ENCODE measurements at places on chromosomes 11 and 22.

GRCh38 chr11:110761991-110762390 lies 49.8 kb upstream of the ARHGAP20 start:
- DNase-seq, result no peak

DNA sequence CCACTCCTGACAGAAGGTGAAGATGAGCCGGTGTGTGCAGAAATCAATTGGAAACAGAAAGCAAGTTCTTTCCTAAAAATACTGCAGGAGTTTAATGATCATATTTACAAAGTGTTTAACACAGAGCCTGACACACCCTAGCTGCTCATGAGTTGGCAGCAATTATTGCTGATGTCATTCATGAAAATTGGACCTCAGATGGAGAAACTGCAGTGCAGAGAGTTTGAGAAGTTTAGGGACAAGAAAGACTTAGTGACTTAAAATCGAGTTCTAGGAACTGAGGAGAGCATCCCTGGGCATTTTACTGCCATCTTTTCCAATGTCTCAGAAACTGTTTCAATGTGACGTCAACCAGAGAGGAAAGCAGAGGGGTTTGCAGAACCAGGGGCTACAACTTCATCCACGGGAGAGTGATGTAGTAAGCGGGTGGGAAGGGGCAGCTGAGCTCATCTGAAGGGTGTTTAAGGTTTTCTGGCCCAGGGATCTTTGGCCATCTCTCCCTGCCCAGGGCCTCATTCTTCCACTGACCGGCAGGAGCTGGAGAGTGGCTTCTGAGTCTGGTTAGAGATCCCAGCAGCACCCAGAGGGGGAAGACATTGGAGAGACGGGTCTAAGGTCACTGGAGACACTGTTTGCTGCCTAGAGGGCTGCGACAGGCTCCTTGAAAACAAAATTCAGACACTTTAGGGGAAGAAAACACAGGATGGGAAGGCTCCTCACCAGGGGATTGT lies 21.1 kb upstream of the IGLL5 start:
- no peak for DNase-seq

- DNase-seq, result no peak
Observed at GRCh38 chr22:44075670-44076069, 51.6 kb downstream of the PARVB start.

- no peak for DNase-seq
Observed at GRCh38 chr22:17237038-17237668, 17.9 kb upstream of the ADA2 start.

GRCh38 chr11:134554861-134555260 lies 142.8 kb upstream of the B3GAT1 start:
- DNase-seq, result no peak

DNA sequence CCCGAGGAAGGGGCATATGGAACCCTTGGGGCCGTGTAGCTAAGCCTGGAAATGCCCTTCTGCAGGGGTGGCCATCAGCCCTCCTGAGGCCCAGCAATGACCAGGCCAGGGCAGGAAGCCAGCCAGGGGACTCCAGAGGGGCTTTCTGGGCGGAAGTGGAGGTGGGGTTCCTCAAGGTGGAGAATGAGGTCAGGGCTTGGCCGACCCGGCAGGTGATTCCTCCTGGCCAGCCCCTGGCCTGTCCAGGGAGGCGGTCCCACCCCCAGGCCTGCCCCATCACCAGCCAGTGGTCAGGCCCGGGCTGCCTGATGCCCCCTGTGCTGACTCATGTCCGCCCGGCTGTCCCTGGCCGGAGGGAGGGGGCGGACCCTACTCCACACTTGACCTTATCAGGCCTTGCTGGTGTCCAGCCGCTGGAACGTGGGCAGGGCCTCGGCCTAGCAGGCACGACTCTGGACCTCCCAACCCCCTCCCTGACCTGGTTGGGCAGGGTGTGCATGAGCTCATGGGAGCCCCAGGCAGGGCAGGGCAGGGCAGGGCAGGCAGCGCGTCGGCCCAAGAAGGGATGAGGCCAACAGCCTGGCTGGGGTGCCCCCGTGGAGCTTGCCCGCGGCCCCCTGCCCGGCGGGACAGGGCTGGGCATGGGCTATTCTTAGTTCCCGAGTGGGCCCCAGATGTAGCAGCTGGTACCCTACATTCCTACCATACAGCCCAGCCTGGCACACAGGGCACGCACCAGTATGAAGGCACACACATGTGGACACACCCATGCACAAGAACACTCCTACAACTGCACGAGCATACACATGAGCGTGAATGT lies 35.9 kb downstream of the RPL3 start:
- no peak for DNase-seq

DNA sequence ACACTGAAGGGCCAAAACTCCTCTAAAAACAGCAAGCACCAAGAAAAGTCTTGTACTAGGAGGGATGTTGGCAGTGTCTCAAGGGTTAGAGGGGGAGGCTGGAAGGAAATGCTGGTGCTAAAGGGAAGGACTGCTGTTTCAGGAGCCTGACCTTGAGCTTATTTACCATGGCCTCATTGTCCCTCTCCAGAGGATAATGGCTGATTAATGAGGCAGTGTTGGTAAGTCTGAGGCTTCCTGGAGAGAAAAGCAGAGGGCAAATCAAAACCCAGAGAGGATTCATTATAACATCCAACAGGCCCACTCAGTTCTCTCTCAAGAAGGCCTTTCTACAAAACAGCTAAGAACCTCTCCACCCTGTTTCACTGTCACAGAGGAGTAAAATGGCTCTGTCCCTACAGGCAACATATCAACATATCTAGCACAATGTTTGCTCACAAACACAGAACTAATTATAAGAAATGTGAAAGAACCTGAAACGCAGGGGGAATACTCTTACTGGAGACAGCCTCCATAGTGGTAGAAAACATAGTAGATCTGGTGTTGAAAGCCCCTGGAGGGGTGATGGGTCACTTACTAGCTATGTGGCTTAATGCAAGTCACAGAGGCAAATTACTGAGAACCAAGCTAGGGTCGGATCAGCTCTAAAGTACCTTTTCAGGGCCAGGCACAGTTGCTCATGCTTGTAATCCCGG lies 31.4 kb downstream of the NUMA1 start:
- DNase-seq, result no peak

DNA sequence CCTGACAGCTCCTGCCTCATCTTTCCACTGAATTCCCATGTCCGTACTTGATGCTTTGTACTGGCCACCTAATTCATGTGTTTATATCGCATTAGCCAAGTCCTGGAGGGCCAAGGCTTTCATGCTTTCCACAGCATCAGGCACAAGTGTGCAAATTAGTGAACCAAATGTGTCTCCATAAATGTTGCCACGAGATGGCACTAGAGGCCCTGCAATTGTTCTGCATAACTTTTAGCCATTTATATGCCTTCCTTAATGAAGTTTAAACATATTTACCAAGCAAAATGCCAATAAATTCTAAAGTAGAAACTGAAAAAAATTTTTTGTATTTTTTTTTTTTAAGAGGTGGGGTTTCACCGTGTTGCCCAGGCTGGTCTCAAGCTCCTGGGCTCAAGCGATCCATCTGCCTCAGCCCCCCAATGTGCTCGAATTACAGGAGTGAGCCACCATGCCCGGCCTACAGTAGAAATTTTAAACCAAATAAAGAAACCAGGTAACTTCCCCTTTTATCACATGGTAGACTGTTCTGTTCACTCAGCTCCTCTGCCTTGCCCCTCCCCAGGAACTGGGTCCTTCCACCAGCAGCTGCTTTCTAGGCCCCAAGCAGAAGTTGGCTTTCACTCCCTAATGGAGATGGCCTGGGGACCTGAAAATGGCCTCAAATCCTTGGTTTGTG lies 20.8 kb upstream of the IL18BP start:
- peak; percentile 54 for DNase-seq

GRCh38 chr11:61037441-61038093 lies 64.7 kb upstream of the CD5 start:
- DNase-seq, result no peak

GRCh38 chr11:48172818-48173609 lies 43.6 kb upstream of the OR4B1 start:
- DNase-seq, result peak; percentile 53

- no peak for DNase-seq
Observed at GRCh38 chr22:48850658-48851287, 976.9 kb downstream of the BRD1 start.

DNA sequence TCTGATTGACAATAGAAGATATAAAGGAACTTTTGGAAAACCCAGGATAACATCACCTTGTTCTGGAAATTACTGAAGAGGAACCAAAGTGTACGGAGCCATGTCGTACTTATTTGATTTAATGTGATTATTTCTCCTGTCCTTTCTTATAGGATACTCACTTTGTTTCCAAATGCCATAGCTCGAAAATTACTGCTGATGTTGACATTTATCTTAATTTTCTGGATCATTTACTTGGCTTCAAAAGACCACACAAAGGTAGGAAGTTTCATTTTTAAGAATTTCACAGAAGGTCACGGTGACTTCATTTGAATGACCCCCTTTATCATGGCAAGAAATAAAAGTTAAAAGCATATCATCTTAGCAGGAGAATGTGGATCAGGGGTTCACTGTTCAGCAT lies 1.2 kb downstream of the NXPE2 start:
- DNase-seq, result no peak

GRCh38 chr22:26797910-26798309 lies 140.5 kb downstream of the MIAT start:
- DNase-seq, result no peak

DNA sequence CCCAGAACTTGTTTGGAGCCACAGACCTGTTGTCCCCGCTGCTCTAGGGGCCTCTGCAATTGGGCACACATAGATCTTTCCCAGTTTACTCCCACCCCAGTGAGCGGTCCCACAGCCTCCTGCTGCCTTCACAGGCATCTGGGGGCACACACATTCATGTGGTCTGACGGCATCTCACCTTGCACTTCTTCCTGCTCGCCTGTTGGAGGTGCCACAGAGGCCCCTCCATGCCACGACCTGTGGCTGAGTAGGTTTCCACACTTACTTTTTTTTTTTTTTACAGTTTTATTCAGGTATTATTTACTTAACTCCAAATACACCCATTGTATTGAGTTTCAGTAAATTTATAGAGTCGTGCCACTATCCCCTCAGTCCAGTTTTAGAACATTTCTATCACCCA lies 68.9 kb upstream of the SEPTIN5 start:
- no peak for DNase-seq

- no peak for DNase-seq
Observed at GRCh38 chr22:37526376-37526775, 7.2 kb upstream of the CARD10 start.

GRCh38 chr11:2076441-2076840 lies 62.7 kb downstream of the IGF2 start:
- no peak for DNase-seq

DNA sequence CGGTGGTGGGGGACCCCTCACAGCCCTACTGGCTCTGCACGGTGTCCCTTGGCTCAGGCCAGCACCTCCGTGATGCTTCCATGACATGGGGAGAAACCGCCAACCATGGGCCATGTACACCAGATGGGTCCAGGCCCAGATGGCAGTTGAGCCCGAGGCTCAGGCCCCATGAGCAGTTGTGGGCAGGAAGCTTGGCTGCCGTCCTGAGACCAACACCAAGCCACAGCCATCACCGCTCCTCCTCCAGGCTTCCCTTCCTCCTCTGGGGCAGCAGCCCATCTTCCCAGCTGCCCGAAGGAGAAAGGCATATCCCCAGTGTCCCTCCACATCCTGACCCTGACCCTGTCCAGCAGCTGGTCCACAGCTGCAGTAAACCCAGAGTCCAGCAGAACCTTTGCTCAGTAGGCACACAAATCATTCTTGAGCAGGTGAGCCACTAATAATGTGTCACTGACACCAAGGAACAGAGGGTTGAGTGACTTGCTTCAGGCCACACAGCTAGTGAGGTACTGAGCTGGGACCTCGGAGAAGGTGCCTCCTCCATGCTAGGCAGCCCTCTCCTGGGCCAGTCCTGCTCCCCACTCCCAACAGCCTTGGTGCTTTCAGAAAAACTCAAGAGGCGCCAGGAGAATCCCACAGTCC lies 204.9 kb downstream of the CTTN start:
- no peak for DNase-seq

DNA sequence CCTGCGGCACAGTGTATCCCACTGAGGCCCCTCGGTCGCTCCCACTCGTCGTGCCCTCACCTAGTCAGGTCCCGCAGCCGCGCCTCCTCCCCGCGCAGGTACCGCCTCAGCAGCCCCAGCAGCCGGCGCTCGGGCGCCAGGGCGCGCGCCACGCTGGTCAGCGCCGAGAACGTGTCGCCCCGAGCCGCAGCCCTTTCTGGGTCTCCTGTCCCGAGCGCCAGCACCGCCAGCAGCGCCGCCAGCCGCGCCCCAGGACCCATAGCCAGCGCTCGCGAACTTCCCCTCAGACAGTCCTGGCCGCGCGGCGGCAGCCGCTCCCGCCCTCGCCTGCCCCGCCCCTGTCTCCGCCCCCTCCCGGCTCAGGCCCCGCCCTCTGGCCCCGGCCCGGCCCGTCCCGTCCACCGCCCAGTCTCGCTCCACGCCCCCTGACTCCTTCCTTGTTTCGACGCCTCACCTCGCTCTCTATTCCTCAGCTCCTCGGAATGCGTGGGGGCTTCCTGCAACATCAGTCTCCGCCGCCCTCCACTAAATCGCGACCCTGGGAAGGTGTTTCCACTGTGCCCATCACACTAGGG lies at the start of gene P4HA3:
P4HA3 (minus strand) TSS at position 289 of the 575 bp plus-strand sequence; CDS start at position 260, 29 bp downstream.
- no peak for DNase-seq

- DNase-seq, result no peak
Observed at GRCh38 chr22:19962909-19963806, 21.5 kb upstream of the TXNRD2 start.

GRCh38 chr22:20803696-20804324 lies 29.9 kb downstream of the SERPIND1 start:
- DNase-seq, result peak; percentile 55

DNA sequence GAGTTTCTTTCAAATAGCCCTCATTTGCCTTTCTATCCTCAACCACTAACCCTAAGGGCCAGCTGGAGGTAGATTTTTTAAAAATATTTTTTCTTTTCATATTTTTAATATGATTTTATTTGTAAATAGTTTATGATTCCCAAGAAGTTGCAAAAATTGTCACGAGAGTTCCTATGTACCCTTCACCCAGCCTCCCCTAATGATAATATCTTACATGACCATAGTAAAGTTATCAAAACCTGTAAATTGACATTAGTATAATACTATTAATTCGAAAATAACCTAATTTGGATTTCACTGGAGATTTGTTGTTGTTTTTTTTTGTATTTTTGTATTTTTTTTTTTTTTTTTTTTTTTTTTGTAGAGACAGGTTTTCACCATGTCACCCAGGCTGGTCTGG lies 495.5 kb downstream of the MIAT start:
- no peak for DNase-seq

DNA sequence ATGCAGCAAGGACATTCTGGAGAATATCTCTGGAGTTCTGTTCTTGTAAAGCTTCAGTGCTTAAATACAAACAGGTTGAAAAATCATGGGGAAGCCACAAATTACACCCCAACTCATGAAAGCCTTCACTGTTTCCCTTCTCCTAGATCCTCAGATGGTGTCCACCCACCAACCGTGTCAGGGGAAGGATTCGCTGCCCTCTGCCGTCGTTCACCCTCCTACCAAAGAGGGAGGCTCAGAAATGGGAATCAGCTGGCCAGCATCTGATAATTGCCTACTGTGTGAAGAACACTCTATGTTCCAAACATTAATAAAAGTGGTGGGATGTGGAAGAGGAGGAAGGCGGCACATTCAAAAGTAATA lies 7.4 kb upstream of the HEPACAM start:
- peak; percentile 91 for DNase-seq

GRCh38 chr11:124920870-124921609 lies 2.0 kb downstream of the HEPN1 start:
- no peak for DNase-seq

GRCh38 chr11:70252844-70253243 lies 17.6 kb upstream of the PPFIA1 start:
- no peak for DNase-seq

All from anterior cingulate cortex (tissue), 58 donors.